ENCODE measurements at places on chromosomes 1 and 21.

DNA sequence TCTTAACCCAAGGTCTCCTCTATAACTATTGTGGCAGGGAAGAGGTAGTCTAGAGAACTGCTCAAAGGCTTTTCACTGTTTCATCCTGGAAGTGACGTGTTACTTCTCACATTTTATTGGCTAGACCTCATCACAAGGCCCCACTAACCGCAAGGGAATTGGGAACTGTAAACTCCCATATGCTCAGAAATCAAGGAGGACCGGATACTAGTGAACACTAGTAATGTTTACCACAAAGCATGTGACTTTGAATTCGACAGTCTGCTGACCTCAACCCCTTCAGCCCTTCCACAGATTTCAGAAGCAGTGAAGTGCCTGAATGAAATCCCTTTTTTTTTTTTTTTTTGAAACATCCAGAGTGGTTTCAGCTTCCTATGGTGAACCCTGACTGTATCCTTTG lies 3.4 kb upstream of the EEIG2 start:
- no peak for DNase-seq

DNA sequence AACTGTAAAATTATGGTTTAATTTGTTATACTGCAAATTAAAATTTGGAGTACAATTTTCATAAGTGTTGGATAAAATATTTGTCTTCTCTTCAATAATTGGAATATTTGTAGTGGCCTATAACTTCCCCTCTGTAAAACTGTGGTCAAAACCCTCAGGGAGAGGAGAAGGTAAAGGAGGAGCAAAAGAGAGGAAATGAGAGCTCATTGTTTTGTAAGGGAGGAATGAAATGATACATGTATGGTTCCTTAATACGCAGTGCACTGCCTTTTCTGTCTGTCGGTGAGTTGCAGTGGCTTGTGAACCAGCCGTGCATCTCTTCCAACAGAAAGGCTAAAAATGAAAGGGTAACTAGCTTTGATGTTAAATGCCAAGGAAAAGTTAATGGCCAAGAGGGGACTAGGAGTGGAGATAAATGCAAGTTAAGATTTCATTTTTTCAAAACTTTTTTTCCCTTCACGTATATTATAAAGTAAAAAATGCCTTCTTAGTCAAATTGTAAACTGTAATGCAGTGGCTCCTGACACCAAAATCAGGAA lies 26.4 kb downstream of the LRRC8D start:
- no peak for DNase-seq

DNA sequence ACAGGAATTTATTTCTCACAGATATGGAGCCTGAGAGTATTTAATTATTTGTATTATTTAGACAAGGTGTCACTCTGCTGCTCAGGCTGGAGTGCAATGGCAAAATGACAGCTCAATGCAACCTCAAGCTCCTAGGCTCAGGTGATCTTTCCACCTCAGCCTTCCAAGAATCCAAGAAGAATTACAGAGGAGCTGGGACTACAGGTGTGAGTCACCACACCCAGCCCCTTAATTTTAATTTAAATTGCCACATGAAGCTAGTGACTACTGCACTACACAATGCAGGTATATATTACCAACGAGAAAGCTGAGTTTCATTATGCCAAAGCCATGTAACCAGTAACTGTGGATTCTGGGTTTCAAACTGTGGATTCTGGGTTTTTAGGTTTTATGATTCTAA lies 2.1 kb downstream of the KHDC4 start:
- no peak for DNase-seq

GRCh38 chr1:54894271-54894670 lies 7.3 kb upstream of the DHCR24 start:
- no peak for DNase-seq

DNA sequence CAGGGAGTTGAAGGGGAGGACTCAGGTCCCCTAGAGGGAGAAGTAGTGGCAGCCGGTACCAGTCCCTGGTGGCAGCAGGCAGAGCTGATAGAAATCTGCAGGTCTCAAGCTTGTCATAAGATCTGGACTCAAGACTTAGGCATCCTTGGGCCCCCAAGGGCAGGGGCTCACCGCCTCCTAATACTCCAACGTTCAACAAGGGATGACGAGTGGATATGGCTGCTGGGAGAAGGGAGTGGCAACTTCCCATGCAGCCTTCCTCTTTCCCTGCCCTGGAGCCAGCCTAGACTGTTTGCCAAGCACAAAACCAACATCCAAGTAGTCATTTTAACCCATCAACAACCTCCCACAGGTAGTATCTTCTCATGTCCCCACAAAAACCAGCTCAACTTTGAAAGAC lies 6.9 kb downstream of the TRABD2B start:
- no peak for DNase-seq

DNA sequence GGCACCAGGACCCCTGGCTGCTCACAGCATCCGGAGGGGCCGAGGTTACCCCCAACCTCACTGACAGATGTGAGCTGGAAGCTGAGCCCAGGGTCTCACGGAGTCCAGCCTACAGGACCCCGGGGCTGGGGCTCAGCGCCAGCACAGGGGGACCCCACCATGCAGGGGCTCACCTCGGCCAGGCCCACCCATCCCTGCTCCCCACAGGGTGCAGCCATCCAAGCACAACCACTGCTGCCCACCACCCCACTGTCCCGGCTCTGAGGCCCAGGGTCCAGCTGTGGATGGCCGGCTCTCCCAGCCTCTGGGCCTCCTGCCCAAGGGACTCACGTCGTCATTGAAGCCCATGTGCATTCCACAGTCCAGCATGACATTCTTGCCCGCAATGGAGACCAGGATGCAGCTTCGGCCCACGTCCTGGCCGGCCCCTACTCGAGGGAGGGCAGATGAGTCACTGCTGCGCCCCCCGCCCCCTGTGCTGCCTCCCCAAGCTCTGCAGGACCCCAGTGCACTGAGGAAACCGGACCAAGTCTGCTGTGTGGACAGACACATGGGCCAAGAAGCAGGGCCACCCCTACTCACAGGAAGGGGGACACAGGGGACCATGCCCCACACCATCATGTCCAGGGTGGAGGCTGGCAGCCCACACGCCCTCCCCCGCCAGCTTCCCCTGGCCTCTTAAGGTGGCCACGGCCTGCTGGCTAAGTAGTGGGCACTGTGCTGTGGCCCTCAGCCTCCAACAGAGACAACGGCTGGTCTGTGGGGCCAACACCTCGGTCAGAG lies 3.6 kb downstream of the INTS11 start:
- DNase-seq: no peak

DNA sequence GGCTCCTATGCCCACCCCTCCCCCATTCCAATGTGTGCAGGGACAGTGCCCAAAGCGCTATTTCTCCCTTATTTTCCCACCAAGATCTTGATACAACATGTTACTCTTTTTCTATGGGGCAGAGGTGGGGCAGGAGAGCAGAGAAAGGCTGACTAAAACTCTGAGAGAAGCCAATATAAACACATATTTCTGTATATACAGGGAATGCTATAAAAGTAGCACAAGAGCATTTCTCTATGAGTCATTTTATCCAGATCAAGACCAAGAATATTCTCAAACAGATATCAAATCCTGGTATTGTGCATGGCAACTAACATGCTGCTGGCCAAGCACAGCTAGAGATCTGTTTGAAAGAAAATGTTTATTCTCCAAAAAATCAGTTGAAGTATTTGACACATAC lies 7.3 kb downstream of the WDR26 start:
- DNase-seq: no peak

DNA sequence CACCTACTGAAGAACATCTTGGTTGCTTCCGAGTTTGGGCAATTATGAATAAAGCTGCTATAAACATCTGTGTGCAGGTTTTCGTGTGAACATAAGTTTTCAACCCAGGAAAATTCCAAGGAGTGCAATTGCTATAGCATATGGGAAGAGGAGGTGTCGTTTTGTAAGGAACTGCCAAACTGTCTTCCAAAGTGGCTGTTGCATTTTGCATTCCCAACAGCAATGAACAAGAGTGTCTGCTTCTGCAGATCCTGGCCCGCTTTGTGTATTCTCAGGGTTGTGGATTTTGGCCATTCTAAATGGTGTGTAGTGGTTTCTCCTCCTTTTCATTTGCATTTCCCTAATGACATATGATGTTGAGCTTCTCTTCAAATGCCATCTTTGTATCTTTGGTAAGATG lies 23.8 kb downstream of the GNG4 start:
- no peak for DNase-seq

DNA sequence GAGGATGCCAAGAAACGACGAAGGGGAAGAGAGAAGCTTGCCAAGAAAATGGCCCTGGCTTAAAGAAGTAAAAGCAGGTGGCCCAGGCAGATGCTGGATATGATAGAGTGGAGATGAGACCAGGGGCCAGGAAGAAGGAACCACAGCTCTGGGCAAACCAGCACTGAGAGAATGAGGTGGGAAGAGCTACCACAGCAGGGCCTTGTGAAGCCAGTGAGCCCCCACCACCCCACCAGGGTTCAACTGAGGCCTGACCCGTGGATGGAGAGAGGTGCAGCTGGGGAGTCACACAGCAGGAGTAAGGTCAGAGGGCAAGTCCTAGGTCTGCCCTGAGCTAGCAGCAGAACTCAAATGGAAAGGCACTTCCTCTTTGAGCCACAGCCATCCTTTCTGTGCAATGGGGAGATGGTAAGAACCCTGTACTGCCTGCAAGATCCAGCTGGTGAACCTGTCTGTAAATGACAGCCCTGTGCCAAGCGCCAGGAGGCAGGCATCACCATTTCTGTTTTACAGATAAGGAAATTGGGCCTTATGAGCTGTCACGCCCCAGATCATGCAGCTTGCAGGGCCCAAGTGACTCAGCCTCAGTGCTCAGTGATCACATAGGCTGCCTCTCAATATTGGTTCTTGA lies 8.5 kb downstream of the SH3BGRL3 start:
- DNase-seq: no peak

DNA sequence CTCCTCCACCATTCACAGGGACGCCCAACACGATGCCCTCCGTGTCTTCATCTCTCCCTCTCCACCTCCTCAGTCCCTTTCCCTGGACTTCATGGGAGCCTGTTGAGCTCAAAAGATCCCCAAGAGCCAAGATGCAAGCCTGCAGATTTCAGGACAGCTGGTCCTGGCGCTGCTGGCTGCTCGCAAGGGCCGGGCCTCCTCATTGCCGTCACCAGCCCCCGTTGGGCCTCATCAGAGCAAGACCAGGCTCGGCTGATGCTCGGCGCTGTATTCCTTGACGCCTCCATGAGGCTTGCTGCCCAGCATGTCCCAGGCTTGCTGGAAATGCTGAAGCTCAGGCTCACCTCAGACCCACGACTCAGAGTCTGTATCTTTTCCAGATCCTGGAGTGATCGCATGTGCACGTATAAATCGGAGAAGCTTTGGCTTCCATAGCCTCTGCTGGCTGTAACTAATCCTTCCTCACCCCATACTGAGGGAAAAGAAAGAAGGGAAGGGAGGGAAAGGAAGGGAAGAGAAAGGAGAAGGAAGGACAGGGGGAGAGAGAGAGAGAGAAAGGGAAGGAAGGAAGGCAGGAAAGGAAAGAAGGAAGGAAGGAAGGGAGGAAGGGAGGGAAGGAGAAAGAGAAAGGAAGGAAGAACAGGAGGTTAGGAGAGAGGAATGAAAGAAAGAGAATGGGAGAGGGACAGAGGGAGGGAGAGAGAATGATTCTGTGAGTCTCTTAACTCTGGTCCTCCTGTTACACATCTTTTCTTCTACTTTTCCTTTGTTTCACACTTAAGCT lies 94.6 kb downstream of the KCNJ15 start:
- DNase-seq: no peak

GRCh38 chr1:37705399-37705798 lies 13.1 kb downstream of the CDCA8 start:
- no peak for DNase-seq

- DNase-seq: no peak
Observed at GRCh38 chr21:36959020-36959835, 7.2 kb downstream of the HLCS start.

DNA sequence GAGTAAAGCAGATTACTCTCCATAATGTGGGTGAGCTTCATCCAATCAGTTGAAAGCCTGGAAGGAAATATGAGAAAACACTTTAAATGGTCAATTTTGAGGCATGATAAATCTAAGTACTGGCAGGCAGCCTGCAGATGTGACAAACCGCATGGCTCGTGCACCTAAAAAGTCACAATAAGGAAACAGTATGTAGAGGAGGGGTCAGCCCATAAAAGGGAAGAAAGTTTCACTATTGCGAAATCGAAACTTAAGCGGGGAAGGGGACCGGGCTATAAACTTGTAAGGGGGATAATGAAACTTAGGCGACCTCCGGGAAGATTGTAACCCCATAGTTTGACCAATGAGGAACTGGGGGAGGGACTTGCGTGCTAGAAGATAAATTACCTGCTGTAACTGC lies 109.8 kb downstream of the PLPPR4 start:
- no peak for DNase-seq

GRCh38 chr1:115325874-115326273 lies 12.2 kb downstream of the NGF start:
- DNase-seq: no peak

DNA sequence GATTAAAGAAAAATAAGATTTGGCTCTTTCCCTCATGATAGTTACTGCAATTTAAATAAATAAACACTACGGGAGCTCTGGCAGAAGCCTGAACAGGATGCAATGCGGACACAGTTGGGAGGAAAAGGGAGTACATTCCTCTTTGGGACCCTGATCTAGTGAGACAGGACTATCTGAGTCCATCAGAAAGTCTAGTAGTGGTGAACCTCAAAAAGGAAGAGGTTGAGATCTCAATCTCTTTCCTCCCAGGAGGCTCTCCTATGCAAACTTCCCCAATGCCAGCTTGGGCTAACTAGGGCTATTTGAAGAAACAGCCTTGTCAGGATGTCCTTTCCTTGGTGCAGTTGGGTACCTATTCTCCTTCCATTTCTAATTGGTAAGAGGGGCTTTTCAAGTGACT lies 4.9 kb upstream of the ABCD3 start:
- DNase-seq: no peak

GRCh38 chr1:22296701-22297591 lies 154.0 kb upstream of the WNT4 start:
- DNase-seq: no peak

- no peak for DNase-seq
Observed at GRCh38 chr1:227066999-227067398, 126.9 kb downstream of the COQ8A start.

DNA sequence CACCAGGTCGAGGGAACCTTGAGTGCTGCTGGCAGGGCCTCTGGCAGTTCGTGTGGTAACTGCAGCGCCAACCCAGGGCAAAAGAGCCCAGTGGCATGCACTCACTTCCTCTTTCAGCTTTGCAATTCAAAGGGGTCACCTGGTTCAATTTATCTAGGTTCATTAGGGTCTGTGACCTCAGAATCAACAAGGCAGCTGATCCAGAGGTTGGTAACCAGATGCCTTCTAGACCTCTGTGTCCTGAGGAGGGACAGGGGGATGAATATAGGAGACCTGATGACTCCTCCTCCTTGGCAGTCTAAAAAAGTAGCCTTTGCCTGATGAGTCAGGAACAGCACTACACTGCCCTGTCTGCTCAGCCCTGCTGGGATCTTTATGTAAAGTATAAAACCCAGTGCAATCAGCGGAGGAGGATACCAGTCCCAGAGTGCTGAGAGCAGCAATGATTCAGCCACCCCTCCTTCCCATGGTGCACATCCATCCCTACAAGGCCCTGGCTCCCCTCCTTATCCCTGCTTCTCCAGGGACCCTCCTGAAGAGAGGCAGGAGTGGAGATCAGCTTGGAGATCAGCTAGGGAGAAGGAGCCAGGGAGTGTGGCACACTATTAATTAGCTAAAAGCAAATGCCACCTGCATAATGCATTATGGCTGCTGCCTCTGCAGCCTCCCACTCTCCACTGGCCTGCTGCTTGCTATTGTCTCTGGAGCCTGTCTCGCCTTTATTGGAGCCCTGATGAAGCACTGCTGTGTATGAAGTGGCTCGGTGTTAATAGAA lies 11.2 kb upstream of the FMOD start:
- DNase-seq: no peak

Data from NCI-H2029 (cell line).